ENCODE measurements at places on chromosomes 1 and 21. TPM values are rescaled to one million over a fixed set of nuclear protein-coding genes. Genes with fewer than 3 reads are reported as not detected.

The NOS1AP gene
- 0.70 TPM for total RNA-seq

The FMN2 gene
- total RNA-seq, result 1.5 TPM

- DNase-seq, result peak; percentile 29
Observed at GRCh38 chr1:2801535-2802291, at the start of gene TTC34. TTC34 (minus strand) TSS chr1:2801693; CDS start chr1:2800827, 866 bp downstream.

DNA sequence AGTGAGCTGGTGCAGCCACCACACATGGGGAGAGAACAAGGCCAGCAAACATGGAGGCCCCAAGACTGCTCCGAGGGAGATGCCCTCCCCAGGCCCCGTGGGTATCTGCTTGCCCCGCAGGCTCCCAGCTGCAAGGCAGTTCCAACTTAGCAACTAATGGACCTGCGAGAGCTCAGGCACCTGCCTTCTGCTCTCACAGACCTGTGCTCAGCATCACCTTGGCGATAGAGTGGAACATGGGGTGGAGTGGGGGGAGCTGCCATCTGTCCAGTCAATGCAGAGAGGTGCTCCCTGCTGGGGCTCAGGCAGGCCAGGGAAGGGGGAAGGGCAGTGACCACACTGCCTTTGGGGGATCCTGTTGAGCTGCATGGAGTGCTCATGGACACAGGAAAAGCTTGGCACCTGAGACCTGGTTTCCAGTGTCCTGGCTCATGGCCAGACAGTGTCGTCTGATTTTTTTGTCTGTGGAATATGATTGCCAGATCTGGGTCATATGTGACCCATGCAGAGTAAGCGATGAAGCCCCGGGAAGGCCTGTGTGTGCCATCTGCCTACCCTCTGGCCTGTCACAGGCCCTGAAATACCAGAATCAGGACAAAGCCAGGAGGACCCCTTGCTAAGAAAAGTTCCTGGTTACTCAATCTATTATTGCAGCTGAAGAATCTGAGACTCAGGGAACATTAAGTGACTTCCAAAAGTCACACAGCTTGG is 39.9 kb upstream of the TENT5C start:
- no peak for DNase-seq

DNA sequence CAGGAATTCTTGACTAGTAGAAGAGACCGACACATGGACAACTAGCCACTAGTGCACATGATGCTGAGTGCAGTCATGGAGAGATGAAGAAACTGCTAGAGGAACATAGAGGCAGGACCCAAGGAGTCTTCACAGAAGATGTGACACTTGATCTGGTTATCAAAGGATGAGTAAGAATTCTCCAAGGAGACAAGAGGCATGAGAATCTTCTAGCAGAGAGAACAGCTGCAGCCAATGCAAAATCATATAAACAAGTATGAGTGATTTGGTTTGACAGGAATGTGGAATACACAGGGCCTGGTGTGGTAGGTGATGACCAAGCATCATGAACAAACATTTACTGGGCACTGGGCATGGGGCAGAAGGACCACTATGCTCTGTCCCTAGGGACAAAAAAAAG is 140.9 kb upstream of the CTTNBP2NL start:
- no peak for DNase-seq

DNA sequence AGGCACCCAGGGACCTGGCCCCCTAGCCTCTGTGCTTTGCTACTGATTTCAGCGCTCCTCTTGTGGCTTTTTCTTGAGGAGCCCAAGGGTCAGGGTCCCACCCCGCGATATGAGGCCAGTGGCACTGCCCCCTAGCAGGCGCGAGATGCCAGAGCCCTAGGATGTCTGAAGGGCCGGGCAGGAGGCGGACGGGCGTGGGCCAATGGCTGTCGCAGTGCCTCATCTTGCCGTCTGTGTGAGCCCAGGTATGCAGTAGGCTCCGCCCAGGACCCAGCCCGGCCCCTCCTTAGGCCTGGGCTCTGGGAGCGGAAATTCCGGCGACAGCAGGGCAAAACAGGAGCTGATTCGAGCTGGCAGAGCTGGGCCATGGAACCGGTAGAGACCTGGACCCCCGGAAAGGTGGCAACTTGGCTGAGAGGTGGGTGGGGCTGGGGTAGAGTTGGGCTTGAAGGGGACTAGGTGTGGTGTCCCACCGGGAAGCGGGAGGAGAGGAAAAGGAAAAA is at the start of gene CNKSR1:
TSS of gene CNKSR1 (plus strand) at position 310 of the 503 bp plus-strand sequence. CDS start at position 367, 57 bp downstream.
- DNase-seq, result no peak

The LINGO4 gene
- total RNA-seq, result not detected

DNA sequence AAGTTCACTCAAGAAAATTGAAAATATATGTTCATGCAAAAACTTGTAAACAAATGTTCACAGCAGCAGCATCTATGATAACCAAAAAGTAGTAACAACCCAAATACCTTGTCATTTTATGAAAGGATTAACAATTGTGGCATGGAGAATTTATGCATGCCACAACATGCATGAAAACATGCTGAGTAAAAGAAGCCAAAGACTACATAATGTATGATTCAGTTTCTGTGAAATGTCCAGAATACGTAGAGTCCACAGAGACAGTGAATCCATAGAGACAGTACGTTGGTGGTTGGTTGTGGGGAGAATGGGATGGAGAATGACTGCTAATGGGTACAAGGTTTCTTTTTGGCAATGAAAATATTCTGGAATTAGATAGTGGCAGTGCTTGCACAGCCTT is 148.7 kb downstream of the MAST2 start:
- no peak for DNase-seq

DNA sequence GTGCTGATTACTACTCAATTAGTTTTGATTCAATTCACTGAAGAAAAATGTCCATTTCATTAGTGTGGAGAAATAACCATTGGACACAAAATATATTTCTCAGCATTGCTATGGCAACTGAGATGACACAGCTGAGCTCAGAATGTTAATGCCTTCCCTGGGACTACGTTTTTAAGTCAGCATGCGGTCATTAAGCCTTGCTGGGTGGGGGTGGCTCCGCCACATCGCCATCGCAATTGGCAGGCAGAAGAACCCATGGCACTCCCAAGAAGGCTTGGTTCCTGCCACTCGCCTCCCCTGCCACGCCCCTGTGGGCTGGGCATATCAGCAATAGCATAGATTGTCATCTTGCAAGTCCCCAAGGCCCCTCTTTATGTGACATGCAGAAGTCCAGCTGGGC is 256.7 kb upstream of the CAMK1G start:
- DNase-seq, result no peak

DNA sequence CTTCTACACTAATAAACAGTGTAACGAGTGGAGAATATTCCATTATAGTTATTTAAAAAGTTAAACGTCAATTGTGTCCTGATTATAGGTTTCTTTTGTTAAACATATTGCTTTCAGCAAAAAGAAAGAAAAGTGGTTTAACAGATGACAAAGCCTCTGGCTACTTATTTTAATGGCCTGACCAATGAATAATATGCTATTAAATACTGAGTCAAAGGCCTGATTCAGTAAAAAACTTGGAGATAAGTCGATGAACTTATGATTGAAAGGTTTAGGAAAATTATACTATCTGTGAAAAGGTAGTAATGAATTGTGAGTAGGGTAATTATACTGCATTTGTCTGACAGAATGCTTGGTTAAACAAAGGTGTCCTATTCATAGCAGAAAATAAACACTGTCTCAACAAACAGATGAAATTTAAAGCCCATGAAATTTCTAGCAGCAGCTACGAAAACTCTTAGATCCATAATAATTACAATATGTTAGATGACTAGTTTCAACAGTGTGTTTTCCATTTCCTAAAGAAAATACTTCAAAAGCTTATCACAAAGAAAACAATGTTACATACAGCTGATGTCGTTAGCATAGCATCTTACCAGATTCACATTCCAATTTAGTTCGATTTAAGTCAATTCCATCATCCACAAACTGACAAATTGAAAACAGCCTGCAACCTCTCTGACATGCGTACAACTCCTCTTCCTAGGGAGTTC is 6.2 kb downstream of the TMEM59 start:
- DNase-seq, result peak; percentile 14

GRCh38 chr21:42775123-42775522 is 104.2 kb downstream of the WDR4 start:
- DNase-seq, result no peak

- DNase-seq, result no peak
Observed at GRCh38 chr1:204149635-204150565, 1.9 kb downstream of the ETNK2 start.

- no peak for DNase-seq
Observed at GRCh38 chr1:15945011-15945831, 30.7 kb downstream of the ZBTB17 start.

GRCh38 chr1:97044159-97044760 is 322.7 kb downstream of the PTBP2 start:
- DNase-seq, result no peak

GRCh38 chr1:39481289-39481688 is 10.1 kb upstream of the BMP8A start:
- DNase-seq, result no peak

GRCh38 chr1:111463029-111463683 is 10.6 kb upstream of the C1orf162 start:
- no peak for DNase-seq

- DNase-seq, result no peak
Observed at GRCh38 chr1:220432408-220432807, 95.5 kb upstream of the MARK1 start.

The LY9 gene
- total RNA-seq, result not detected

The APCS gene
- not detected for total RNA-seq

DNA sequence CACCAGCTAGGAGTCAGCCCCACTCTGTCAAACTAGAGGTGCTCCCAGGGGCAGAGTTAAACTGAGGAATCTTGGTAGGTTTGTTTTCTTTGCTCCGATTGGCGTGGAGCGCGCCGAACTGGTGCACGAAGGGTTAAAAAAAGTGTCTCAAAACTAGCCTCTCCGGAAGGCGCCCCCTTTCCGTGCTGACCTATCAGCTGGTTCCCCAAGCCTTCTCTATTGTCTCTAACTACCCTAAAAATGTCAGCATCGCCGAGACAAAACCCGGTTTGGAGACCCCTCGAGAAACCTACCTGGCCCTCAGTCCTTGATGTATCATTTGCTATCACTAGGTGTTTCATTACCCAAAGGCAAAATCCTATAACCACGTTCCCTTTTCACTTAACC is 2.2 kb downstream of the TGFB2 start:
- peak; percentile 51 for DNase-seq

The IGSF3 gene
- 29.4 TPM for total RNA-seq

DNA sequence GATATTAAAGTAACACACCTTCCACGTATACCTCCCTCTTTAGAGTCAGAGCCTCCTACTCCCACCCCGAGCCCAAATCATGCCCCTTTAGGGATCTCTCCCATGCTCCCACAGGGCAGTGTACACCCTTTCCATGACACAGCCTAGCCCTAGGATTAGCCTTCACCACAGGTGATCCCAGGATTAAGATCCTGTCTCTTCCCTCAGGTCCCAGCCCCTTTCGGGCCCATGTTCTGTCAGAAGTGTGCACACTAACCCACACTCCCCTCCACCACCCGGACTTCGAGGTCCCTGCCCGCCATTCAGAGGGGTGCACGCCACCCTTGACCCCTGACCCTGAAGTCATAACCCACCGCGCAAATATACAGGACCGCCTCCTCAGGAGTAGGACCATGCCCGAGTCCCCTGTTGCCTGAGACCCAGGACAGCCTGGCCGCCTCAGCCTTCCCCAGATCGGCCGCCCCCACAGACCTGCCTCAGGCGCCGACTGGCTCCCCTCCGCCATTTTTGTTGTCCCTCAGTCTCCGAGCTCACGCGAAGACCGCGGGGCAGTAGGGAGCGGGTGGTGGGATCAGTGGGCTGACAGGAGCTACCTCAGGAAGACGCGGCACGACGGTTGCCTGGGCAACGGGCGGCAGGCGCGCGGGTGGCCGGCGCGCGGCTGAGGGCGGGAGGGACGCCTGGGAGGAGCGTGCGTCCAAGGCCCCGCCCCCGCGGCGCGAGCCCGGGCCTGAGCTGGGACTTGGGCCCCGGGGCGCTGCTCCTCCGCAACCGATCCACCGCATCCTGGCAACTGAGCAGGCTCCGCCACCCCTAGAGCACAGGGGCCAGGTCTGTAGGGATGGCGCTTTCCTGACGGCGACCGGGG is at the start of gene AGBL4:
TSS of gene AGBL4 (minus strand) at position 663 of the 868 bp plus-strand sequence.
- peak; percentile 4 for DNase-seq

DNA sequence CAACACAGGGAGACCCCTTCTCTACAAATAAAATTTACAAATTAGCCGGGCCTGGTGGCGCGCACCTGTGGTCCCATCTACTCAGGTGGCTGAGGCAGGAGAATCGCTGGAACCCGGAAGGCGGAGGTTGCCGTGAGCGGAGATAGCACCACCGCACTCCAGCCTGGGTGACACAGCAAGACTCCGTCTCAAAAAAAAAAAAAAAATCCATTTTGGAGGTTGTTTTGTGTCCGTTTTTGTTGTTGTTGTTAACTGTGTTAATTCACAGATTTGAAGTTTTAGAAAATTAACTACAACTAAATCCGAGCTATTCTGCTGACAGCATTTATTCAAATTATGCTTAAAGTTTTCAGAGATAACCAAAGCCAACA is 618 bp downstream of the CLCC1 start:
- DNase-seq, result no peak

DNA sequence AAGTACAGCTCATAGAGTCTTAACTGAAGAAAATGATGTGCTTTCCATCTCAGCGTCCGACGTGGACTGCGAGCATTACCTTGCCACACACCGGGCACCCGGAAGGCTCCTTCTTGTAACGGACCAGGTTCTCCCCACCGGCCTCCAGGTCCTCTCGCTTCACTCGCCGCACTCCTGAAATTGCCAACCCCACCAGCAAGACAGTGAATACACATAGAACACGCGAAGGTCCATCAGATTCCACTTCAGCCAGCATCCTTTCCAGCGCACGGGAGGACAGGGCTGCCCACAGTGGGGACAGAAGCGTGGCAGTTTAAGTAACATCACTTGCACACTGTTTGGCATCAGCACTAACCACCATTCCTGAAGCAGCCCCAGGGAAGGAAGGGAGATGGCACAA is 53.3 kb downstream of the PRDM15 start:
- DNase-seq, result no peak

DNA sequence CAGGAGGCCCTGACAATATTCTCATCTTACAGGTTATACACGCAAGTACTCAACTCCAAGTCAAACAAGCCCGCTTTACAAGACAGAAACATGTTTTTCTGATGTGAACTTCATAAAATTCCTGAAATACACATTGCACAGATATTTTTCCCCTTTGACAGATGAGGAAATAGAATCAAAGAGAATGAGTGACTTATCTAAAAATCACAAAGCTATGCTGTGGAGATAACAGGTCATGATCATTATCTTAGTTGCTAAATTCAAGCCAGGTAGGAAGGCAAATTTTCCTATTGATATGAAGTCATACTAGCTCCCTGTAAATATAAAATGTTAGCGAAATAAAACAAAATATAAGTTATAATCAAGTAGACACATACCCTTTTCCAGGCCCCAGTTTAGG is 18.3 kb downstream of the UBR4 start:
- DNase-seq, result no peak

- DNase-seq, result no peak
Observed at GRCh38 chr1:178266619-178267066, 172.7 kb downstream of the RASAL2 start.

The ZBTB8B gene
- total RNA-seq, result under 0.01 TPM

The VANGL2 gene
- total RNA-seq, result 0.05 TPM

- DNase-seq, result peak; percentile 11
Observed at GRCh38 chr21:42091899-42092508, 20.9 kb downstream of the UMODL1 start.

- DNase-seq, result no peak
Observed at GRCh38 chr1:216892581-216893160, 169.4 kb upstream of the ESRRG start.

The AGMAT gene
- total RNA-seq, result 1.2 TPM
